ENCODE measurements at places on chromosomes 12 and 14. TPM values are rescaled to one million over a fixed set of nuclear protein-coding genes. Genes with fewer than 3 reads are reported as not detected.
A peak's percentile ranks its signal among the peaks of the same experiment; 100 is the strongest.

- no peaks in the 10 kb centered on the region for H3K36me3 ChIP-seq
- H3K27me3 ChIP-seq = no peaks in the 10 kb centered on the region
- no peak for DNase-seq
- no peak overlapping the region for H3K27ac ChIP-seq
- H3K4me1 ChIP-seq = no peaks in the 10 kb centered on the region
These were observed 25.1 kb upstream of the GPHB5 start for GRCh38 chr14:63343878-63344277.

DNA sequence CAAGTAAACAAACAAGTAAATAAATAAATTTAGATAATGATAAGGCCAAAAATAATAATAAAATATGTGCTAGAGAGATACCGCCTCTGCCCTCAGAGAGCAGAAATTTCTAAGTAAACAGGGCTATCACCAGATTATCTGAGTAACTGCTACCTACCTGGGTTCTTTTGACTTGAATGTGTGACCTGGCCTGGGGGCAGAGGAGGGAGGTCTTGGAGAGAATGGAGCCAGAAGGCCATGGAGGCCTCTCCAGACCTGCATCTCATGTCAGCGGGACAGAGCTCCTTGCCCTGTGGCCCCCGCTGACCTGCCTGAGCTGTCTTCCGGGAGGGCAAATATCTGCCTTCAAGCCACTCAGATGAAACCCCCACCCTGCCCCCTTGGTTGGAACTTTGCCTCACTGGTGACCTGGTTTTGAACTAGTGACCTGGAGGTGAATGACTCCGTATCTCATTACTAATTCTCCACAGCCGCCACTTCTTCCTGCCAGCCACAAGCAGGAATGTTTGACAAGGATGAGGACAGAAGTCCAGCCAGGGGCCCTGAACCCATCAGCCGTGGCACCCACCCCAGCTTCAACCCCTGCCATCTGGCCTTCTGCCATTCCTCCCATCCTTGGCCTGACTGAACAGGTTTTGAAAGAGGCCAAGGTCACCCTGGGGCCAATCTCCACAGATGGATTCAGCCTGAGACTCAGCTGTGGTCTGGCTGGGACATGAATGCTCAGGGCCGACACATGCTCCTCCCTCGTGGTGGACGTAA lies 86.8 kb upstream of the PARP11 start:
- peak overlapping the region; percentile 61 for H3K27ac ChIP-seq
- no peak overlapping the region for H3K4me3 ChIP-seq
- peak; percentile 87 for DNase-seq
- no peaks in the 10 kb centered on the region for H3K36me3 ChIP-seq
- H3K27me3 ChIP-seq = no peaks in the 10 kb centered on the region
- peaks cover 13% of the 10 kb centered on the region for H3K4me1 ChIP-seq

DNA sequence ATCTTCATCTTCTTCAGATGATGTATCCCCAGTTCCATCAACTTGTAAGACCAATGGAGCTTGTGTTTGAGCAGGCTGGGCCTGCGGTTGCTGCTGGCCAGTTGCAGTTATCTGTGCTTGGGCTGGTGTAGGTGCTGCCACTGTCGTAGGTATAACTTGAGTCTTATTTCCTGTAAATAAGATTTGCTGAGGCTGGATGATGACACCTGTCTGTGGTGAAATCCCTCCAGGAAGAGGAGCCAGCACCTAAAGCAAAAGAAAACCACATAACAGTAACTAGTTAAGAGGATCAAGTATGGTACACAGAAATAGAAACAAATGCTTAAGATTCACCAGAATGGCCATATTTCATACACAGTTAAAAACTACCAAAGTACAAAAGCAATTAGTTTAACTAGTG lies 28.2 kb downstream of the GTF2A1 start:
- H3K4me1 ChIP-seq = peaks cover under 1% of the 10 kb centered on the region
- H3K36me3 ChIP-seq = peaks cover 12% of the 10 kb centered on the region
- H3K4me3 ChIP-seq = no peak overlapping the region
- no peak for DNase-seq

DNA sequence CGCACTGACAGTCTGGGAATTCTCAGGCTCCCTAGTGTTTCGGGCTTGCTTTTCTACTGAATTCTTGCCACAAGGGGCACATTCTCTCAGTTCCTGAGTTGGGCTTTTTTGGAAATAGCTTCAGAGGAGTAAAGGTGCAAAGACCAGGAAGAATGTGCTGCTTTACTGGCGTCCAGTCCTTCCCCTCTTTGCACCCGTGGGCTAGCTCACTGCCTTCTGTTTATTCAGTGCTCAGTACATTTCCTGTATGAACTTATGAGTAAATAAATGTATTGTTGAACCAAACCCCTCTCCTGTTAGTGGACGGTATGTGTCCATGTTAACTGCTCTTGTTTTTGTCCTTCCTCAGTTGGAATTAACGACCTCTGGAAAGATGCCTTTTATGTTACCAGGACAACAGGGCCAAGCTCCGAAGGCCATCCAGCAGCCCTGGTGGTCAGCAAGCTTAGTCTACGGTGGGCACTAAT lies 24.0 kb downstream of the GSG1 start:
- H3K36me3 ChIP-seq = no peaks in the 10 kb centered on the region
- no peak for DNase-seq
- H3K27me3 ChIP-seq = no peaks in the 10 kb centered on the region
- H3K27ac ChIP-seq = no peak overlapping the region
- no peak overlapping the region for H3K4me3 ChIP-seq

DNA sequence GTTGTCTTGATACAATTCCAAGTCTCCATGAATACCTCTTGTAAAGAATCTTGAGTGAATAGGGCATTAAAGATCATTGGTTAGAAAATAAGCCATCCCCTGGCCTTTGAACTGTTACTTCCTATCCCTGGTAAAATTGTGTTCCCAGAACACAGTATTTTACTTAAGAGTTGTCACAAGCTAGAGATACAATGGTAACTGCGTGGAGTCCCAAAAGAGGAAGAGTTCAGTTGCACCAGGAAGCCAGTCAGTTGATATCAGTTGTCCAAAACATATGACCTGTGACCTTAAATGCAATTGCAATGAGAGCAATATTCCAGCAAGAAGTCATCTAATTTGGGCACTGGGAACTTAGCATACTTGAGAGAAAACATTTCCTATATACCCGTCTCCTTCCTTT lies 117.3 kb downstream of the NEDD1 start:
- no peak overlapping the region for H3K27ac ChIP-seq
- DNase-seq = no peak
- H3K4me1 ChIP-seq = no peaks in the 10 kb centered on the region
- H3K36me3 ChIP-seq = no peaks in the 10 kb centered on the region

GRCh38 chr12:52677671-52678070 lies 2.5 kb downstream of the KRT1 start:
- no peak for DNase-seq
- no peaks in the 10 kb centered on the region for H3K36me3 ChIP-seq
- H3K4me1 ChIP-seq = no peaks in the 10 kb centered on the region

DNA sequence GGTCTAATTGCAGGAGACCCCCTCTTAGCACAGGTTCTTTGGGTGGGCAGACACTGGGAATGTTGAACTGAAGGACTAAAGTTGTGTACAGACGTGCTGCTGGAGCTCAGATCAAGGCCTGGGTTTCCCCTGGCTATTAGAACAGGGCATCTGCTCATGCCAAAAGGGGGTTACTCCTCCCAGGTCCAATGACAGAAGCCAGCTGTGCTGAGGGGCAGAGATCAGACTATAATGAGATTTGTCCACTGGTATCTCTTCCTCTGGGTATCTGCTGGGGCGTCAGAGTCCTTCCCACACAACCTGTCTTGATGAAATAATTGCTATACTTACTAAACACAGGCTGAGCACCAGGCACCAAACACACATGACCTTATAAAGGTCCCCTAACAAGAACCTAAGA lies 42.6 kb downstream of the LTBP2 start:
- H3K27me3 ChIP-seq = no peaks in the 10 kb centered on the region
- DNase-seq = no peak
- no peaks in the 10 kb centered on the region for H3K36me3 ChIP-seq
- no peak overlapping the region for H3K27ac ChIP-seq

DNA sequence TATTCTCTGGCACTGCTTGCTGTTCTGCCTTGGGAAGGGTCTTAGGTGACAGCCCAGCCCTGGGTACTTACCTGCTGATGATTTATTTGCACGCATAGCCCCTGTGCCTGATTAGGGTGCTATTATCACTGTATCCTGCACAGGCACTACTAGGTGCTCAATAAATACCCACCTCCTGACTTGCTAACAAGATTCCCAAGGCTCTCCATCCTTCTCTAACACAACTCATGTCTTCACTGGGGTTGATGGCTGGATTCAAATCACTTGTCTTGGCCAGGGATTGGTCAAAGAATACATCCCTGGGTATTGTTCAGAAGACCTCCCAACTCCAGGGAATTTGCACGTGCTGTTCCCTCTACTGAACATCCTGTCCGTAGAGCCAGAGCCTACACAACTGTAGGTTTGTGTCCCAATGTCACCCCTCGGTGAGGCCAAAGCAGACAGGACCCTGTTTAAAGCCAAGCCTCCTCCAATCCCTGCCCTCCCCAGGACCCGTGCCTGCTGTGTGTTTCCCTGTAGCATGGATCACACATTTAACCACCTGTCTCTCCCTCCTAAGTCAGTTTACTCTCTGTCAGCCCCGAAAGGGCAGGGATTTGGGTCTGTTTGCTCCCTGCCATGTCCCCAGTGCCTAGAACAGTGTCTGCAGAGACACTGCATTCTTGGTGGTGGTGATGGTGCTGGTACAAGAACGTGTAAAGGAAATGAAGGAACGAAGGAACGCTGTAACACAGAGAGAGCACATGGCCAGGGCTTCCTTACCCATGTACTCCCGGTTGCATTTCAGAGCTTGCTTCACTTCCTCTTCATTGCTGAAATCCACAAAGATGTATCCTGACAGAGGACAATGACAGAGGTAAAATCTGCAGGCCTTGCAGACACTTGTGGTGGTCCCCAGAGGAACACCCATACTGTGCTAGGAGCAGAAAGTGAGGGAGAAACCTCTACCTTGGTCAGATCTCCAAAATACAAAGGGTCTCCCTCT lies 16.5 kb downstream of the RBM19 start:
- no peak overlapping the region for H3K27ac ChIP-seq
- no peak for DNase-seq
- H3K36me3 ChIP-seq = peaks cover 64% of the 10 kb centered on the region
- no peaks in the 10 kb centered on the region for H3K27me3 ChIP-seq
- no peak overlapping the region for H3K4me3 ChIP-seq
- H3K4me1 ChIP-seq = no peaks in the 10 kb centered on the region

DNA sequence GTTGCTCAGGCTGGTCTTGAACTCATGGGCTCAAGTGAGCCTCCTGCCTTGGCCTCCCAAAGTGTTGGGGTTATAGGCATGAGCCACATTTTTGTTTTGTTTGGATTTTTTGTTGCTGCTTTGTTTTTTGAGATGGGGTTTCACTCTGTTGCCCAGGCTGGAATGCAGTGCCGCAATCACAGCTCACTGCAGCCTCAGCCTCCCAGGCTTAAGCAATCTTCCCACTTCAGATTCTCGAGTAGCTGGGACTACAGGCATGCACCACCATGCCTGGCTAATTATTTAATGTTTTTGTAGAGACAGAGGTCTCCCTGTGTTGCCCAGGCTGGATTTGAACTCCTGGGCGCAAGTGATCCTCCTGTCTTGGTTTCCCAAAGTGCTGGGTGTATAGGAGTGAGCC lies 5.7 kb upstream of the PLEK2 start:
- no peaks in the 10 kb centered on the region for H3K4me1 ChIP-seq
- no peak overlapping the region for H3K27ac ChIP-seq
- DNase-seq = no peak
- H3K27me3 ChIP-seq = no peaks in the 10 kb centered on the region
- no peaks in the 10 kb centered on the region for H3K36me3 ChIP-seq
- H3K4me3 ChIP-seq = no peak overlapping the region

- no peak for DNase-seq
- H3K36me3 ChIP-seq = no peaks in the 10 kb centered on the region
- H3K4me1 ChIP-seq = no peaks in the 10 kb centered on the region
These were observed 108.7 kb downstream of the CACNA1C start for GRCh38 chr12:2161473-2161872.

DNA sequence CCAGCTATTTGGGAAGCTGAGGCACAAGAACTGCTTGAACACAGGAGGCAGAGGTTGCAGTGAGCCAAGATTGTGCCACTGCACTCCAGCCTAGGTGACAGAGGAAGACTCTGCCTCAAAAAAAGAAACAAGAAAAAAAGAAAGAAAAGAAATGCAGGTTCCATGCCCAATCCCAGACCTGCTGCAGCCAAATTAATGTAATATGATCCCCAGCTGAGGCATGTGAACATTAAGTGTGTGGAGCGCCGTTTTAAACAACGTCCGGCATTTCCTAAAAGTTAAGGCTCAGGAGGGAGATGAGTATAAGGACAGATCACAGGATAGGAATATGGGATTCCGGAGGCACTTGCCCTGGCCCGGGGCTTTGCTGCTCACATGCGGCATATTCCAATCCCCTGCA lies 162.9 kb downstream of the KSR2 start:
- H3K4me1 ChIP-seq = peaks cover 10% of the 10 kb centered on the region
- no peak overlapping the region for H3K4me3 ChIP-seq
- no peaks in the 10 kb centered on the region for H3K27me3 ChIP-seq
- DNase-seq = no peak

GRCh38 chr12:118136559-118137003 lies 657 bp downstream of the PEBP1 start:
- no peaks in the 10 kb centered on the region for H3K27me3 ChIP-seq
- H3K36me3 ChIP-seq = no peaks in the 10 kb centered on the region
- peaks cover 37% of the 10 kb centered on the region for H3K4me1 ChIP-seq
- DNase-seq = peak; percentile 86
- peak overlapping the region; percentile 86 for H3K27ac ChIP-seq
- peak overlapping the region; percentile 100 for H3K4me3 ChIP-seq

DNA sequence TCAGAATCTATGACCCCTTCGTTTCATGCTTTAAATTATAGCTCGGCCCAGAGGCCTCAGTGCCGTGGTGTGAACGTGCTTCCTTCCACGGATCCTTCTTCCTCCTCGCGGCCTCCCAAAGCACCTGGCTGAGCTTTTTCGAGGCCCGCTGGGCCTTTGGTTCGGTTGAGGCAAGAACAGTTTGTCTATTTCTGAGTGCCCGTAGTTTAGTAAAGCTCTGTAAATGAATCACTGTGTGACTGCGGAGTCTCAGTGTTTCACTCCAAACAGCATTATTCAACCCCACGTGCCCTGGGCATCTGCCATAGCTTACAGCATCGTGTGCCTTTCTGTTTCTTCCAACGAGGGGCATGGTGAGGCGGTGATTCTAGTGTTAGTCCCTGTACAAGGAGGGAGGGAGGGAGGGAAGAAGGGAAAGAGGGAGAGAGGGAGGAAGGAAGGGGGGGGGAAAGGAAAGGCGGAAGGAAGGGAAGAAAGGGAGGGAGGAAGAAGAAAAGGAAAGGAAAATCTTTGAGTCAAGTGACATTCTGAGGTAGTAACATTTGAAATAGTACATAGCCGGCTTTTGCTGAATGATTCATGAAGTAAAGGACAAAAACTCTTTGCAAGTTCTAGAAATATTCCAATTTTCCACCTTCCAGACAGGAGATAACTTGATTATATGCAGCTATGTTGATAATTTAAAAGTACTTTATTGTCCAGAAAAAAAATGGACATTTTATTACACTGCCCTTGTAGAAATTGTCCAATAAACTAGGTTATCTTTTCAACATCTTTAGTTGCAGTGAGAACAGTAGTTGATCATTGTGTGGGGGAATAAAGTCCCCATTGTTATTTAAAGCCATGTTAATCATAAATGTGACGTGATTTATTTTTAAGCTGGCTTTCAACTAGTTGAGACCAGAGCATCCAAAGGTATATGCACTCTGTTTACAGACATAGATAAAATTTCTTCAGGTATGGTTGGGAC lies 1.2 kb upstream of the TRIM9 start:
- no peak for DNase-seq
- H3K36me3 ChIP-seq = no peaks in the 10 kb centered on the region
- peak overlapping the region; percentile 11 for H3K27ac ChIP-seq
- no peaks in the 10 kb centered on the region for H3K4me1 ChIP-seq

Gene EPYC
- not detected for total RNA-seq

Gene SLC5A8
- not detected for total RNA-seq

Gene CHURC1
- 32.1 TPM for total RNA-seq

Gene IL23A
- total RNA-seq = not detected

Gene PTPRB
- total RNA-seq = 35.9 TPM

Gene SIVA1
- 218 TPM for total RNA-seq

Gene C14orf132
- 3.5 TPM for total RNA-seq

Data from right lobe of liver (tissue), 6 donors.